ENCODE measurements at places on chromosomes 12 and 14.

DNA sequence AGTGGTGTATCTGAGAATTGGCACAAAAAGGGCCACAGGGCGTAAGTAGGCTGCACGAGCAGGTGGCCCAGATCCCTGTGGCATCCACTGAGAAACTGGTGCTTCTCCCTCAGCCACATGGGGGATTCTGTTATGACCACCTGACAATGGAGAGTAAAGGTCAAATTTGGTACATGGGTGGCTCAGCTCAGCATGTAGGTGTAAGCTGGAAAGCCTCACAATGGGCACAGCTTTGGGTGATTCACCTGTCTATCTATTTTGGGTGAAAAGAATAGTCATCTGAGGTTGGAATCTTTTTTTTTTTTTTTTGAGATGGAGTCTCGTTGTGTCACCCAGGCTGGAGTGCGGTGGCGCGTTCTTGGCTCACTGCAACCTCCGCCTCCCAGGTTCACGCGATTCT is 163.4 kb upstream of the TMEM260 start:
- DNase-seq = no peak

DNA sequence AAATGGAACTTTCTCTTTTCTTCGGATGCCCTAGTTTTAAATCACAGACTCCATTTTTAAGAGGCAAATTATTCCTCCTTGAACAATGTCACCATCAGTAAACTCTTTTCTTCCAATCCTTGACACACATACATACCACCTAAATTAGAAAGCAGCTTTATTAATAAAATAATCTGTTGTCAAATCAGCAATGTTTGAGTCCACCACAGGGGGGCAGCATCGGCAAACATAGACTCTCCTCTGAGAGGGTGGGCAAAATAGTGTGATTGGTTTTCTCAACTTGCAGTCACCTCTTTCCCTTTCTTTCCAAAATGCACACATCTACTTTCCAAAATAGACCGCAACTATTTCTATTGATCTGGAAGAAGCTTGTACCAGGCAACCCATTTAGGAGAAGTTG is 438.4 kb upstream of the OR4E1 start:
- DNase-seq = no peak

DNA sequence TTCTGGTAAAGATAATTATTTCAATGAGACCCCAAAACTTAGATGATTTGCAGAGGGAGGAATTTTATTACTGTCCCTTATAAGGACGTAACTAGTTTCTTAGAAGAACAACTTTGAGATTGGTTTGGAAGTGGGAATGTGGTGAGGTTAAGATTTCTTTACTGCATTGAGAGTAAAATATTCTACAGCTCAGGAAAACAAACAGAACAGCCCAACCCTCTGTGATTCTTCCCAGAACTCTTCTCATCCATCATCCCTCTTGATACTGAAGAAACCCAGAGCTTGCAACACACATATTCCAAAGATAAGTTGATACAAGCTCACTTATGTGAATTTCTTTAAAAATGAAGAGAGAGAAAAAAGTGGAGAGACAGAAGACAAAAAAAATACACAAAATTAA is 234.2 kb downstream of the CRADD start:
- no peak for DNase-seq

- DNase-seq = peak; percentile 58
Observed at GRCh38 chr14:33657476-33657875, 293.4 kb downstream of the EGLN3 start.

DNA sequence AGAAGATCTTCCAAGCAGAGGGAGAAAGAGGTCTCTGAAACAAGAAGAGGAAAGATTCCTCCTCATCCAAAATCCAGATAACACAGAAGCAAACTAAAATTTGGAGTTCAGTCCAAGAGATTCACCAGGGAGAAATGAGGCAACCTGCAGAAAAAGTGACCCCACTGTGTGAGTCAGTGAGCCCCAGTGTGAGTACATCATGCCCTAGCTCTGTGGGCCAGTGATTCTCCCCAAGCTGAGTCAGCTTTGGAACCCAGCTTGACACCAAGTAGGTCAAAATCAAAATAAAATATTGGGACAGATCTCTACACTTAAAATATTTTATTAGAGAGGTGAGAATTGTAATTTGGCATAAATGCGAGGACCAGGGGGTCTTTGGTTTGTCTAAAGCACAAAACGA is 17.2 kb downstream of the CLEC2B start:
- no peak for DNase-seq

DNA sequence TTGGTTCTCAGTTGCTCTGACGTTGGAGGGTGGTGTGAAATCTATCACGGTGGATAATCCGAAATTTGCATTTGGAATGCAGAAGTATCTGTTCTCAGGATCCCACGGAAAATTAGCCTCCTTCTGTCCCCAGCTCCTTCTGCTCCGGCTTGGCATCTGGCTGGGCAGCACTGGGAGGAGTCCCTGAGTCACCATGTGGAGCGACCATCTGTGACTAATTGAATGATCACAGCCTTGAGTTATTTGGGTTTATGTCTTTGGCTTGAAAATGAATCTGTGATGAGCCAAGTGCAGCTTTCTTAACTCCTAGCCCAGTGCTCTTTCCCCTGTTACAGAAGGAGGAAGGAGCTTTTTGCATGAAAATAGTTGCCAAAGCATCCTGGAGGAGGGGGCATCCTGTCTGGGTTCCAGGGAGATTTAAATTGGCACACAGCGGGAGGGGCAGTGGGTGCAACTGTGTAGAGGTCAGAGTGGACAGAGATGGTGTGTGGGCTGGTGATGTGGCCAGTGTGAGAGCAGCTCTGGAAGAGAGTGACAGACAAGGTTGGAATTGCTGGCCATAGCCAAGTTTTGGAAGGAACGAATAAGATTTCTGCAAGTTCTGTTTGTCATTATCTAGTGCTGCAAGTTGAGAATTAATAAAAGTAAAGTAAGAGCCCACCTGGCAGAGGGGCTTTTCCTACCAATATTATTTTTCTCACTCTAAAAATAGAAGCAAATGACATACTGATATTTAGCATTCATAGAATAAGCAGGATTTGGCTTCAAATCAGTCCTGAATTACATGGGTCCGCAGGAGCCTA is 74.4 kb downstream of the SLC24A4 start:
- DNase-seq = peak; percentile 57

- peak; percentile 66 for DNase-seq
Observed at GRCh38 chr12:111976291-111976690, 36.7 kb downstream of the TMEM116 start.

All from iris pigment epithelial cell (primary cell).